Stimulated activated CD8-positive, alpha-beta memory T cell treated with anti-CD3 and anti-CD28 coated beads, Interleukin-4, amount 100 ng/mL, for 4 hours (primary cell): ENCODE measurements at places on chromosomes 3 and 15.

DNA sequence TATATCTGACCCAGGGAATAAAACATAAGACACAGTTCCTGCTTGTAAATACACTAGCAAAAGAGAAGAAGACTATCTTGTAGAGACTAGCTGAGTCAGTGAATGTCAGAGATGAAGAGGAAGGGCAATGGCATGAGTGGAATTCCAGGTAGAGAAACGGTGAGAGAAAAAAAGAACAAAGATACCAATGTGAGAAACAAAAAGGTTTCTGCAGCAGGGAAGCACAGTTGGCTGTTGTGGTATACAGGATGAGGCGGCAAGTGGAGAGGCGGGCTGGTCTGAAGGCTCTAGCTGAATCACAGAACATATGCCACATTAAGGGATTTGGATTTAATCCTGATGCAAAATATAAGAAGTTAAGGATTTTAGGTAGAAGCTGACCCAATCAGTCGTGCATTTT lies 17.1 kb upstream of the TASOR start:
- no peak for DNase-seq

DNA sequence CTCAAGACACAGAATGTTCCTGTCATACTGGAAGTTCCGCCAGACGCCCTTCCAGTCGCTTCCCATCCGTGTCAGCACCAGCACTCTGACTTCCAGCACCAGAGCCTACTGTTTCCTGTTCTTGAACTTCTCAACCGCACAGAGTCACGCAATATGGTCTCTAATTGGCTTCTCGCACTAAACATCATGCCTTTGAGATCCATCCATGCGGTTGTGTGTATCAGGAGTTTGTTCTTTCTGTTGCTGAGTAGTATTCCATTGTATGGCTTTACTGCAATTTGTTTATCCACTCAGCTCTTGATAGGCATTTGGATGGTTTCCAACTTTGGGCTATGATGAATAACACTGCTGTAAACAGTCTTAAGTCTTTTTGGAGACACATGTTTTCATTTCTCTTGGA lies 112.1 kb downstream of the LRRK1 start:
- DNase-seq: no peak

DNA sequence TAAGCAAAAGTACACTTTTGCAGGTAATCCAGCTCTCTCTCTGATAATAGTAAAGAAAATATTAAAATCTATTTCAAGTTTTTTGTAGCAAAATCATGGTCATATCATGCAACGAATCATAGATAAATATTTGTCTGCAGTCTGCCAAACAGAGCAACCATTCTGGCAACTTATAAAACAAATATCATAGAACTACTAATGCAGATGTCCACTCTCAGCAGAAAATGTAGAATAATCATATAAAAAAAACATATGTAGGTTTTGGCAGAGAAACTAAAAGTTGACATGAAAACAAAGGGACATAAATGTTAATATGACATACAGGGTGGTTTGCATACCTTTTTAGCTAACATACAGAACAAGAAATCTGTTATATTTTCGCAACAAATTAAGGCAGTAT lies 12.2 kb downstream of the TMCC1 start:
- DNase-seq: no peak

GRCh38 chr3:123587401-123587800 lies 2.5 kb upstream of the HACD2 start:
- no peak for DNase-seq

GRCh38 chr3:87413814-87414213 lies 137.4 kb upstream of the POU1F1 start:
- no peak for DNase-seq

DNA sequence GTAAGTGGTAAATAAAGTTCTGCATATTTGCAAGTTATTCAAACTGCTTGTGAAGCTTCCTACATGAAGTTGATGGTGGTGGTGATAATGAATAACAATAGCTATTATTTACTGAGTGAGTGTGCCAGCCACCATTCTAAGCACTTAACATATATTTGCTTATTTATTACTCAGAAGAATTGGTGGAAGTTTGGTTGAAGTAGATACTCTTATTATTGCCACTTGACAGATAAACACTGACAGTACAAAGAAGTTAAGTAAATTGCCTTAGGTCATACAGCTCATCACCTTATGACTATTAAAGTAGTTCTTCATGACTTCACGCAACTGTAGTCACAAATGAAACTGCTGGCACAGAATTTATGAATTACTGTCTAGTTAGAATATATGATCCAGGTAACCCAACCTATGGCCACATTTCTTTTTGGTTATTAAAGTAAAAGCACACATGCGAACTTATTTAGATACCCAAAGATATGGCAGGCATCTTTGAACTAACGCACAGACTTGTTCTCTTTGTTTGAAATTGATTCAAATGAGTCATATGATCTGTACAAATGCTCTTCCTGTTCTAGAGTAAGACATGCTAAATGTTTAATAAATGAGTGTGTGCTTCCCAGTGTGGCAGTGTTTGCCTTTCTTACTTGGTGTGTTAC lies 99.8 kb upstream of the NR2F2 start:
- DNase-seq: no peak

DNA sequence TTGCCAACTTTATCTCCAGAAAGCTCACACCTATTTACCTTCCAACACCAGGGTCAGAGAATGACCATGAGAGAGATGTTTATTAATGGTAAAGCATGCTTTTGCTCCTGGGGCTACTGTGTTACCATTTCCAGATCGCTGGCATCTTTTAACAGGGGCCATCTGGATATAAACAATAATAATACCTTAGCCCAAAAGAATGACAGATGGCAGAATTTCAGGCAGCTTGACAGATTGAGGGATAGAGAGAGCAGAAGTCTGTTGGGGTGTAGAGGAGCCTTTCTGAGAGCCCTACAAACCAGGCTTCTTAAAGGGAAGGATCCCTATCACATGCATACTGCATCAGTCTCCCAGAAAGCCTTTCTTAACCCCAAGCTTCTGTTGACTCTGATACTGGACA lies 17.7 kb downstream of the RBP1 start:
- no peak for DNase-seq

- no peak for DNase-seq
Observed at GRCh38 chr3:124805671-124806070, 75.4 kb downstream of the UMPS start.

- DNase-seq: no peak
Observed at GRCh38 chr3:62995119-62995518, 119.9 kb upstream of the CADPS start.

GRCh38 chr3:183875411-183875810 lies 9.3 kb downstream of the PARL start:
- DNase-seq: no peak

DNA sequence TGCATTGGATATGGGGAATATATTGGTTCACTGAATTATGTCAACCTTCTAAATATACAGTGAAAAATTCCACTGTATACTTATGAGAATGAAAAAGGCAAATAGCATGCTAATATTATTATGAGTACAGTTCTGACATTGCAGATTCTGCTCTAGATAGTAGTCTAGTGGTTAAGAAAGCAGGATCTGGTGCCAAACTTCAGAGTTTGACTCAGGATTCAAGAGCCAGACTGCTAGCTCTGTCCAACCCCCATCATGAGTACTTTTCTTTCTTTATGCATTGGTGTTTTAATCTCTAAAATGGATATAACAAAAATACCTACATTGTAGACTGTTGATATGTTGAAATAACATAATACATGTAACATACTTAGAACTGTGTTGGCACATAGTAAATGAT lies 57.3 kb upstream of the PLSCR4 start:
- no peak for DNase-seq

DNA sequence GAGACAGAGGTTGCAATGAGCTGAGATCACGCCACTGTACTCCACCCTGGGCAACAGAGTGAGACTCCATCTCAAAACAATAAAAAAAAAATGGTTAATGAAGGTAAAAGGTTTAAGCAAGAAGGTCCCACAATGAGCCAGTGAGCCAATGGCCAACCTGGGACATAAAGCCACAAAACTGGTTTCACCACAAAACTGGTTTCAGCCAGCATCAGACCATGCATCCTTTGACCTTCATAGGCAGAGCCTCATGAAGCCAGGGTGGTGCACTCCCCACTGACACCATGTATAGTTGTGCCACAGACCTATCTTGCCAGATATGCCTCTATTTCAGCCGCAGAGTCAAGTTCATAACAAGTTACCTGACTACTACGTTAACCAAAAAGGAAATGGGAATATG lies 41.9 kb downstream of the SCAP start:
- DNase-seq: no peak

DNA sequence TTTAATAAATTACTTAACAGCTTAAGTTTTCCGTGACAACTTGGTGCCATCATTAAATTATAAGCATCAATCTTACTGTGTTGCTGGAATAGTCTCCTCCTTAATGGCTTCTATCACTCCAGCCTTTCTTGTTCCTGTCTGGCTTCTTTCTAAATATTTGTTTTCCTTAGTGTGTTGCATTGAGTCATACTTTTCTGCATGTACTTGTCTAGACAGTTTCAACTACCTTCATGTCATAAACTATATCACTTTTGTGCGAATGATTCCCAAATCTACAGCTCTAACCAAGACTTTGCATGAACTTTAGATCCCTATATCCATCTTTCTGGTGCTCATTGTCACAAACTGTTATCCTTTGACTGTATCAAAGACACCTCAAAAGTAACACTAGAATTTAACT lies 78.4 kb downstream of the AKAP13 start:
- no peak for DNase-seq

DNA sequence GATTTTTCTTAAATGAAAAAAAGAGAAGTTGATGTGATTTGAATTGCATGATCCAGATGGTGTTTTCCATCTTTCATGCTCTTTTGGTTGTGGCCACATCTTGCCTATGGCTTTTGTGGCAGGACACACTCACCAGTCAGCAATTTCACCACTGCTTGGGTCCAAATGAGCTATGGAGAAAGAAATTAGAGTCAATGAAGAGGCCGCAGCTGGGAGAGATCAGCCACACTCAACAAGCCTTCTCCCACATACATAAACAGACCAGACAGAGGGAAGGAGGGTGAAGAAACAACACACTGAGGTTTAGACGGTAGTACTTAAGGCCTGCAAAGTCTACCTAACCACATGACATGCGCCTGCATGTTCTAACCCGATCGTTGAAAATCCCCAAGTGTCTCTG lies 110.7 kb upstream of the CDIN1 start:
- no peak for DNase-seq

DNA sequence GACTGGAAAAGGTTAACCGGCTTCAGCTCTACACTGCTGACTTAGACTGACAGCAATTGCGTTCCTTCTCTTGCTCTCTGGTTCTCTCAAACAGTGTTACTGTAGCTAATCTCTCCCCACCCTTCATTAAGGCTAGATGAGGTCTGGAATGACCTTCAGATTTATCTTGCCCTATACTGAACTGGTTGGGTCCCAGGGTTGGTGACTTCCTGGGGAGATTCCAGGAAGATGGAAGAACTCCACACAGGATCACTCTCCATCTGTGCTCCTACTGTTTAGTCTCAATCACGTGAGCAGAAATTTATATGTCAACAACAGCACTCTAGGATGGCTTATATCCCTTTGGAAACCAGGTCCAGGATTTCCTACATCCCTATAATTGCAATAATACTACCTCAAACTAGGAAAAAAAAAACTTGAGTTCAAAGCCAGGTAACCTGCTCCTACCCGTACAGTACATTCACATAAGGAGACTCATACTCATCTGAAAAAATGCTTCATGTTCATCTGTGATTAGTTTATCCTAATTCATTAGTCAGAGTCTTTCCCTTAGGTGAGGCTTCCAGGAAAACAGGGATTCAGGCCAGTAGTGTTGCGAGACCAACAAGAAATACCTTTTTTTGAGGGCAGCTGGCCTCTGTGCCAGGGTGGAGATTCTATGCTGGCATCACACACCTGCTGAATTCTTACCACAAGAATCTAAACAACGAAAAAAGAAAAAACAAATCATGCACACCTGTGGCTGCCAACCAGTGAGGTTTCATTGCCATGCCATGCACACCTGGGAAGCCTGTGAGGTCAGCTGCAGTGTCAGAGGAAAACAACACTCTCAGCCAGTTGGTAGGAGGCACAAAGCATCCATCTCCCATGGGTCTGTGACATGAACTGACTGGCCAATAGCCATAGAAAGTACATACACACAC lies 297.3 kb downstream of the MECOM start:
- DNase-seq: no peak

DNA sequence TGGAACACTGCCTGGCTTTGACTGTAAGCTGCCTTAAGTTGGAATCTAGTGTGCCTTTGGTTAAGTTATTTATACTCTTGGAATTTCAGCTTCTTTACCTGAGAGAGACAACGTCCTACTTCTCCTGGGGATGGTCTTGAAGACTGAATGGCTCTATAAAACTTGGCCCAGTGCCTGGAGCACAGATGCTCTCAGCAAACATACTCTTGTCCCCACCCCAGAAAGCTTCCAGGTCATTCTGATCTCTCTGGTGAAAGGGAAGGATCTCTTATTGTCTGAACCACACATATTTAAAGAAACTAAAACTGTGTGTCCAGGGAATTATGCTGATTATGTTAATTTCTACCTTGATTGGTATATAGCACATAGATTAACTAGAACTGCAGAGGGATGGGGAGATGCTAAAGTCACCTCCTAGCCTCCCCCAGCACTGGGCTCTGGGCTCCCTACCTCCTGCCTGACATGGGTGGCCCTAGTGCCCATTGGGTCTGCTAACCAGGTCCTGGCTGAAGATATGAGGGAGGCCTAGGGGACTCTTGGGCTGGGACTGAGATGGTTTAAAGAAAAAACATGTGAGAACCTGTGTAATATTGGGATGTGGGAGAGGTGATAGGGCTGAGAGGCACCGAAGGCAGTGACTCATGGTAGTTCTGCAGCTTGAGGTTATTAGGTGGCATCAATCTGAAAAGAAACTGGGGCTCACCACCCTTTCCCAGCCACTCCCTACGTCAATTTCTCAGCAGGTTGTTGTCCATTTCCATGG lies 171.0 kb downstream of the RPLP1 start:
- DNase-seq: no peak

GRCh38 chr15:42088801-42089640 lies 5.3 kb downstream of the PLA2G4D start:
- DNase-seq: no peak

- DNase-seq: no peak
Observed at GRCh38 chr3:173957646-173958045, 560.1 kb downstream of the NLGN1 start.

- DNase-seq: no peak
Observed at GRCh38 chr15:90143166-90143655, 40.9 kb upstream of the IDH2 start.

GRCh38 chr15:36815786-36816185 lies 236.4 kb downstream of the CDIN1 start:
- no peak for DNase-seq

DNA sequence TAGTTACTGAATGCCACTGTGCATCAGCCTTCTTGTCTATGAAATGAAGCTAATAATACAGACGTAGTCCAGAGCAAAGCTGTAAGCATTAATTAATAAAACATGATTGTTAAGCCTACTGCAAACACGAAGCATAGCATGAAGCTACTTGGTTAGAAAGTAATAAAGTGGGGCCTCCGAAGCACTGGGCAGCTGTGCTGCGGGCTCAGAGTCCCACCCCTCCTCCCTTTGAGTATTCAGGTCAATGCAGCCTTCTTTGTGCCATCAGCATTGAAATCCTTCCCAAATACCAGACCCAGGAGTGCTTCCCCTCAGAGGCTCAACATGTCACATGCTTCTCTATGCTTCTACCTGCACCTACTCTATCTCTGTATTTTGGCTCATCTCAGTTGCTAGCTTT lies 1112.6 kb downstream of the IGSF11 start:
- DNase-seq: no peak

- DNase-seq: no peak
Observed at GRCh38 chr3:136685882-136686281, 66.3 kb downstream of the STAG1 start.
